Stimulated activated CD4-positive, alpha-beta T cell treated with anti-CD3 and anti-CD28 coated beads, Interleukin-1b, Interleukin-23, amount 100 ng/mL, for 1 hour (primary cell): ENCODE measurements at places on chromosomes 1 and 21.

DNA sequence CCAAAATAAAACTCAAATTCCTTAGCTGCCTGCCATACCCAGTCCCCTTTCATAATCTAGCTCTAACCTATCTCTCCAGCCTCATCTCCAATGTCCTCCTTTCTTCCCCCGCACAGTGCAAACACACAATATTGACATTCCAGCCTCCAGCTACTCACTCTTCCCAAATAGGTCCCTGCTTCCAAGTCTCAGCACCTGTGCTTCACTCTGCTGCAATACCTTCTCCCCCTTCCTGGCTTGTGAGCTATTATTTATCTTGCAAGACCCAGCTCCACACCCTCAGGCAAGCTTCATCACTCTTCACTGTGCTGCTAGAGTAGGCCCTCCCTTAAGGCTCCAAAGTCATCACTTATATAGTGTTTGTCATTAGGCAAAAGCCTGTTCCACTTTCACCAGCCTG lies 9.7 kb downstream of the PLPP3 start:
- DNase-seq = no peak

DNA sequence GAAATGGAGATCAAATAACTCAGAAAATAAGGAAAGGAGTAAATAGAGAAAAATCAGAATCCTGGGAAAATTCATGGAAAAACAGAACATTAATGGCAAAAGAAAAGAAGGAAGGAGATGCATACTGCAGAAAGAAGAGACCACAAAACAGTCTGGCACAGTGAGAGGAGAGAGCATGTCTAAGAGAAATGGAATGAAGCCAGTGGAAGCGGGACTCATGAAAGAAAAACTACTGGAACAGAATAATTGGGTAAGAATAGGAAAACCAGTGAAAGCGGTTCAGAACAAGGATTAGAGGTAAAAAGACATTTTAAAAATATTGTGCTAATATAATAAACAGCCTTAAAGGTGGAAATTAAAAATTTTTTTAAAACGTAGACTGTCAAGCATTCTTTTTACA lies 93.6 kb upstream of the GREM2 start:
- no peak for DNase-seq

DNA sequence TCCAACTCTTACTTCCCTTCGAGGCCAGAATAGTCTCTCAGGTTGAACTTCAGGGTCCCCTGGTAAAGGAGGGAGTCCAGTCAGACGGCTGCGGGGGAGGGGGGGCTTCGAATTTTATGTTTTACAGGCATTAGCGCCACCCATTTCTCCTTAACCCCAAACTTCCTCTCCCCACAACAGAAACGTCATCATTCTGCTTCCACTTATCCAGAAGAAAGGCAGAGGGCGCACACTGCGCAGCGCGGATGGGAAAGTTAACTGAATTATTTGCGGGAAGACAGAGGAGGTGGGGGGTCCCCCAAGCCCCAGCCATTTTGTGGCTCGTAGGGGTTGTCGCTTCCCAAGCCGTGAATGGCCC lies 529 bp upstream of the PRMT2 start:
- DNase-seq = no peak

DNA sequence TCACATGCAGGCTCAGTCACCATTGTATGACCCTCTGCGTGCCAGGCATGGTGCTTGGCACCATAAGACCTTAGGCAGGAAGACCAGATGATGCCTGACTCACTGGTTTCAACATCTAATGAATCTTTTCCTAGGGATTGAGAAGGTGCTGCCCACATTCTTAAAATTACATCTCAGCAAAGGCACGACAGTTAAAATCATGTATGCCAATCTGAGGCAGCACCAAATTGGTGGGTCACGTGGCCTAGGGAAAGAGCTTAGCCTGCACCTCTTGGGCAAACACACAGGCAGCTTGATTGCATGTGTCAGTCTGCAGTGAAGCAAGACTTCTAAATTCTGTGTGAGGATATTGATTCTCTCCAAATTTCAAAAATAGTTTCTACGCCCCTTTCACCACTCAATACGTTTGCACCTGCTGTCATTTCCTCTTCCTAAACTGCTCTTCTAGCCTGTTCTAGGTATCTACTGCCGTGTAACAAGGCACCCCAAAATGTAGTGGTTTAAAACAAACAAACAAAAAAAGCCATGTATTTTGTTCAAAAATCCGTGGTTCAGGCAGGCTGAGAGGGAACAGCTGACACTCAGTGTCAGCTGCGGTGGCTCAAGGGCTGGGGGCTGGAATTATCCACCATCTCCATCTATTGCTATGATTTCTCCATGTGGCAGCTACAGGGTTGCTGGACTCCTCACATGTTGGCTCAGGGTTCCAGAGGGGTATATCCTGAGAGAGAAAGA lies 160.2 kb upstream of the FGGY start:
- no peak for DNase-seq

GRCh38 chr21:37461479-37461878 lies 94.9 kb downstream of the DYRK1A start:
- no peak for DNase-seq

- DNase-seq = no peak
Observed at GRCh38 chr1:239237912-239238311, 148.5 kb upstream of the CHRM3 start.

DNA sequence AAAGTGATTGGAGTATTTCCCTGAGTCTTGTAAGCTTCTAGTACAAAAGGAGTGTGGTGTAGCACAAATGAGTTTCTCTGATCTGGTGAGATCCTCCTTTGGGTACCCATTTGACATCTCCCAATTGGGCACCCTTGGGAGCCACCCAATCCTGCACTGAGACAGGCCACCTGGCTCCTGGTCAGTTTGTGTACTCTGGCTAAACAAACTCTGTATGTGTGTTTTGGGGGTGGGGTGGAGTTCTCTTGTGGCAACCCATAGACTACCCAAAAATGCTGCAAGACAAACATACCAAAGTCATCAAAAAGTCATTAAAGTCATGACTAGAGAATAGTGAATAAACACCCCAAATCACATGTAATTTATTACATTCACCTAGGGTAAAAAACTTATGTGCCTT lies 8.4 kb upstream of the HIVEP3 start:
- DNase-seq = no peak

DNA sequence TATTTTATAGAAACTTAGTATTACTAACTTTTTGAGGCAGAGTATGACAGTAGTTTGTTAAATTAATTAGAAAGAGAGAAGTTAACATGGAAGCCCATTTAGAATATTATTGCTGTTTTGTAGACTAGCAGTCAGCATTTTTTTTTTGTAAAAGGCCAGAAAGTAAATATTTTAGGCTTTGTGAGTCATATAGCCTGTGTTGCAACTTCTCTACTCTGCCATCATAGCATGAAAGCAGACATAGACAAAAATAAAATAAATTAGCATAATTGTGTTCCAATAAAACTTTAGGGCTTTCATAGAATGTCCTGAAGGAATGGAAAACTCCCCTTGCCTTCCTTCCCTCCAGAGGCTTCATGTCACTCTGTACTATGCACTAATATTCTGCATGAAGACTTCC lies 12.3 kb upstream of the RGS4 start:
- no peak for DNase-seq
